ENCODE measurements at places on chromosomes 3 and 15.

DNA sequence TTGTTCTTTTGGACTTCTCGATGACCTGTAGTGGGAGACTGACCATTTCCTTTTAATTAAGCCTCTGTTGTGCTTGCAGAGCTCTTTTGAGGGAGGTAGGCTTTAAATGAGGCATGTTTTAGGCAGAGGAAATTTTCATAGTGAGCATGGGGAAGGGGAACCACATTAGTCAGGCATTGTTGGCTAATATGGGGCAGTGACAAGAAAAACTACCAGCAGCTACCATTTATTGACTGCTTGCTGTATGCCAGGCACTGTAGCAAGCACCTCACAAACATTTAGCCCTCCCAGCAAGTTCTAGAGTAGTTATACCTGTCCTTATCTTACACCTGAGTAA lies 10.9 kb downstream of the ATG7 start:
- no peak for DNase-seq

DNA sequence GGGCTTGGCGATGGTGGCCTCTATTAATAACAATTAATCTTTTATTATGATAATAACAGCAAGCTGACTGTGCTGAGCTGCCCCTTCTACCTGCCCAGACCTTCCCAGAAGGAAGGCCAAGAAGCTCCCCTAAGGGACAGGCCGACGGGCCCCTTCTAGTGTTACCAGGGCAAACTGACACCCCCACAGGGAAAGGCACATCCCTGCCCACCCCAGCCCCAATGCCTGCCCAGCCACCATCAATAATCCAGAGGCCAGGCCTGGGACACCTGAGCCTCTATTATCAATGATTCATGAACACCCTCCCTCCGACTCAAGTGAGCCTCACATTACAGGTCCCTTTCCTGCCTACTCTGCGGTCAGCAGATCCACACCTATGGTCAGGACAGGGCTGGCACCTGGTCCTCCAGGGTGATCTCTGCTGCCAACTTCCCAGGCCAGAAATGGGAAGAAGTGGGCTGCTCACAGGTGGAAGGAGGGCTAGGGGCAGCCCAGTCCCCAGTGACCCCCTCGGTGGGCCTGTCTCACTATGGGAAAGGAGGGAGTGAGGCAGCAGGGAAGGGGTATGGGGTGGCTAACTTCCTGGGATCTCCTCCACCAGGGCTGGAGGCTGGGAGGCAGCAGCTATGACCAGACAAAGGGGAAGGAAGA lies 1.8 kb downstream of the TWF2 start:
- no peak for DNase-seq

DNA sequence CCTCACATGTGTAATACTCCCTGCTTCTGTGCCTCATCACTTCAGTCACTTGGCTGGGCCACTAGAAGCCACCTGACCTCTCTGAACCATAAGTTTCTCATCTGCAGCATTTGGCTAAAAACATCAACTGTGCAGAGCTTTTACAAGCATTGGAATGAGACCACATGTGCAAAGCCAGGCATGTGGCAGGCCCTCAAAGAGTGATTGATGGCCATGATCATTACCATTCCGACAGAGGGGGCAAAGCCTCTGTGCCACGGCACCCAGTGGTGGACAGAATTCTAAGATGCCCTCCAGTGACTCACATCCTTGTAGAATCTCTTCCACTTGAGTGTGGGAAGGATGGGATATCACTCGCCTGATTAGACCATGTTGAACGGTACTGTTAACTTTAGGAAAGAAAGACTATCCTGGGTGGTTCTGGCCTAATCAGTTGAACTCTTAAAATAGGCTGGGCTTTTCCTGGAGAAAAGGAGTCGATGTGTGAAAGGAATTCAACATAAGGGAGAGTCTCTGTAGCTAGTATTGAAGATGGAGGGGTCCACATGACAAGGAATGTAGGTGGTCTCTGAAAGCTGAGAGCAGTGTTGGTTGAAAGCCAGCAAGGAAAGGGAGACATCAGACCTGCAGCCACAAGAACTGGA lies 13.5 kb downstream of the CDCP1 start:
- no peak for DNase-seq

DNA sequence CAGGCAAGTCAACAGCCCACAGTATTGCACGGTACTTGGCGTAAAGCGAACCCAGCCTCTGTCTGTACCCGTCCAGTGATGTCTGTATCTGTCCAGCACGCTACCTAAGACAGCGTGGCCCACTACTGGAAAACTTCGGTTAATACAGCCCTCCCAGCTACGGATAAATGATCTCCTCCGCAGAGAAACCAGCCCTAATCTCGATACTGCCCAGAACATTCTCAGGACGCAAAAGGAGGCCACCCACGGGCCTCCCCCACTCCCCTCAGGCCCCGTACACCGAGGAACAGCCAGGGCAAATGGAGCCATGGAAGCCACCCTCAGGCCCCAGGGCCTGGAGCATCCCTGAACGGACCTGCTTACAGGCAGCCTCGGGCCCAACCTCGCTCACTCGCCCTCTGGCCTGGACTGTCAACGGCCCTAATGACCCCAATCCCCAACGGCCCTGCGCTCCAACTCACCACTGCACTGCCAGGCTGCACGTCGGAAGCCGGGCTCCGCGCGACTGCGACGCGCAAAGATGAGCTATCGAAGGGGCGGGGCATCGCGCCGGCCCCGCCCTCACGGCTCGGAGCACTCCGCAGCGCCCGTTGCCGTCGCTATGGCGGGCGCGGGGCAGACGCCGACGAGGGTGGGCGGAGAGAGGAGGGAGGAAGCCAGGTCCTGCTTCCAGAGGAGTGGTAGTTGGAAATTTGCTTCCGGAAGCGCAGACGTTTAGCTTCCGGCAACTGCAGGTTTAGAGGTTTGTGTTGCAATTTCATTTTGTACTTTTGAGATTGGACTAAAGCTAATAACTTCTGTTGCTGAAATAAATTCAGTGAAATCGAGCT lies at the start of gene SKIC8:
SKIC8 (minus strand) TSS at position 509 of the 830 bp plus-strand sequence. CDS start 3,923 bp downstream, outside the sequence.
- peak; percentile 89 for DNase-seq

GRCh38 chr15:61158504-61159407 lies 70.3 kb downstream of the RORA start:
- no peak for DNase-seq

GRCh38 chr3:183968666-183969245 lies 48.9 kb downstream of the ABCC5 start:
- DNase-seq, result no peak

DNA sequence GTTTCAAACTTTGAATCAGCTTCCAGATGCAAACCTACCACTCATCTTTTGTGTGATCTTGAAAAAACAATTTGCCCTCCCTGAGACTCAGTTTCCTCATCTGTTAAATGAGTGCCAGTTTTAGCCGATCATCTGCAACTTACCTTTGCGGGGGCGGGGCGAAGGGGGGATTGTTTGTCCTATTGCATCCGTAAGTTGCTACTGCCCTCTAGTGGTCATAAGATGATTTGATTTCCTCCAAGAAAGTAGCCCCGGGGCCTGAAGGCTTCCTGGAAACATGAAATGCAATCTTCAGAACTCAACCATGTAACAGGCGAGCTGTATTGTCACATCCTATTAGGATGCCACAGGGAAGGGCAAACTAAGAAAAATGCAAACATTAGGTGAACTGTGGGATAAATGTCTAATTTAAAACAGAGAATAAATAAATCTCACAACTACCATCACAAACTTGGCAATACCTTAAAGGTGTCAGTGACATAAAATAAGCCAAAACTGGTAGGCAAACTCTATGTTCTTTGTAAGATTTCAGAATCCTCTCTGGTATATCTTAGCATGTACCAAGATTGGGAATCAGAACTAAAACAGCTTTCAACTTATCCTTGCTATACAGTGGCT lies 63.5 kb upstream of the CLDN18 start:
- peak; percentile 48 for DNase-seq

GRCh38 chr15:95302809-95303208 lies 1027.7 kb upstream of the NR2F2 start:
- DNase-seq, result no peak

DNA sequence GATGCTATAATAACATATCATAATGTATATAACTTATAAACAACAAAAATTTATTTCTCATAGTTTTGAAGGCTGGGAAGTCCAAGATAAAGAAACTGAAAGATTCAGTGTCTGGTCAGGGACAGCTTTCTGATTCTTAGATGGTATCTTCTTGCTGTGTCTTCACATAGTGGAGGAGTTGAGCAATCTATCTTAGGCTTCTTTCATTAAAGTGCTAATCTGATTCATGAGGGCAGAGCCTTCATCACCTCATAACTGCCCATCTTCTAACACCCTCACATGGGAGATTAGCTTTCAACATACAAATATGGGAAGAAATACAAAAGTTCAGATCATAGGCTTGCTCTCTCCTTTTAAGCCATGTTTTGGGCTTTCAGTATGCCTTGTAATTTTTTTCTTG lies 774.8 kb upstream of the EPHA6 start:
- DNase-seq, result no peak

GRCh38 chr3:49017971-49018706 lies at the start of gene DALRD3:
DALRD3 (minus strand) TSS chr3:49018580; CDS start chr3:49018564, 16 bp downstream.
- DNase-seq, result peak; percentile 53
